Activated CD4-positive, alpha-beta T cell treated with anti-CD3 and anti-CD28 coated beads for 24 hours (primary cell): ENCODE measurements at places on chromosomes 11 and 22.

DNA sequence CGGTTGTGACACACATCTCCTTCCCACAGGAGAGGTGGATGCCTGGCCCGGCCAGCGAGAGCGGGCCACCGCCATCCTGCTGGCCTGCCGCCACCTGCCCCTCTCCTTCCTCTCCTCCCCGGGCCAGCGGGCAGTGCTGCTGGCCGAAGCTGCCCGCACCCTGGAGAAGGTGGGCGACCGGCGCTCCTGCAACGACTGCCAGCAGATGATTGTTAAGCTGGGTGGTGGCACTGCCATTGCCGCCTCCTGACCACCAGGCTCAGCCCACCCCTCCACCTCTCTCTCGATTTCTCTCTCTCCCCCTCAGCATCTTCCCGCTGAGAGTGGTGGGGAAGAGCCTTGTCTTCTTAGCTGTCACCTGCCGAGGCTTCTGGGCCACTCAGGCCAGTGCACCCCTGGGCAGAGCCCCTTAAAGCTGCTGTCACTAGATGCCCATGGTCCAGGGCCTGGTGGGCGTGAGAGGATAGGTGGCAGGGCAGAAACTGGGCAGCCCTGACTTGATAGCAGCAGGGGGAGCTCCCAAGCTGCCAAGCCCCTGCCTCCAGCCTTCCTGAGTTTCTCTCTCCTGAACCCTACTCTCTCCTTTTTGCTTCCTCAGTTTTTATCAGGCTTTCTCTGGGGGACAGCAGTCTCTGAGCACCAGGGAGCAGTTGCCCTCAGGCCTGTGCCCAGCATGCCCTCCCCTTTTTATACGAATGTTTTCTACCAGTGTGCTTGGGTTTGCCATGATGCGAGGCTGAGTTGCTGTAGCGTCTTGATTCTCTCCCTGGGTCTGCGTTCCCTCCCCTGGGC, 9.3 kb downstream of the SHISA8 start:
- no peak for DNase-seq

DNA sequence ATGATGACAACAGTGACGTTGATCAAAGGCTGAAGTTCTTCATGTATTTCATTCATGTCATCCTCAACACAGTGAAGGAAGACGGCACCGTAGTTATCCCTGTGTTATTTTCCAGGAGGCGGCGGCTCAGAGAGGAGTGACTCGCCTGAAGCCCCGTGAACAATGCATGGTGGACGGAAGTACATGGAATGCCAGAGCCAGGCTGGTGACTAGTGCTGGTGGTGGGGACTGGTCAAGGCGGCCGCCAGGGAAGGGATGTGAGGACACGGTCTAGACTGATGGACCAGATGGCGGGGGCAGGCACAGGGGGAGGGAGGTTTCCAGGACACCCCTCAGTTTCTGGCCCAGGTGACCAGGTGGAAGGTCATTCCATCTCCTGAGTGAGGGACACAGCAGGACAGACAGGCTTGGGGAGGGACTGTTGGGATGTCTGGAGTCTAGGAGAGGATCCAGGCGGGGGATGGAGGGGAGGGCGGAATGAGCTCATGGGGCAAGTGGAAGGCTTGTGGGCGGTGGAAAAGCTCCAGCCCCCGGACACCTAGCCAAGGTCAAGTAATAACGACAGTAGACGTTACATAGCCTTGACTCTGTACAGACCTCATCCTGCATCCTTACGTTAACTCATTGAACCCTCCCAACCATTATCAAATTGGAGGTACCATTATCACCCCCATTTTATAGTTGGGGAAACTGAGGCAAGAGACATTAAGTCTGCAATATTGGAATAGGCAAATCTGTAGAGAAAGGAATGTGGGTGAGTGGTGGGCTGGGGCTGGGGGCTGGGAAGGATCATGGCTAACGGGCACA, 16.0 kb upstream of the PICK1 start:
- no peak for DNase-seq

- no peak for DNase-seq
Observed at GRCh38 chr11:28584992-28585391, 476.8 kb downstream of the METTL15 start.

DNA sequence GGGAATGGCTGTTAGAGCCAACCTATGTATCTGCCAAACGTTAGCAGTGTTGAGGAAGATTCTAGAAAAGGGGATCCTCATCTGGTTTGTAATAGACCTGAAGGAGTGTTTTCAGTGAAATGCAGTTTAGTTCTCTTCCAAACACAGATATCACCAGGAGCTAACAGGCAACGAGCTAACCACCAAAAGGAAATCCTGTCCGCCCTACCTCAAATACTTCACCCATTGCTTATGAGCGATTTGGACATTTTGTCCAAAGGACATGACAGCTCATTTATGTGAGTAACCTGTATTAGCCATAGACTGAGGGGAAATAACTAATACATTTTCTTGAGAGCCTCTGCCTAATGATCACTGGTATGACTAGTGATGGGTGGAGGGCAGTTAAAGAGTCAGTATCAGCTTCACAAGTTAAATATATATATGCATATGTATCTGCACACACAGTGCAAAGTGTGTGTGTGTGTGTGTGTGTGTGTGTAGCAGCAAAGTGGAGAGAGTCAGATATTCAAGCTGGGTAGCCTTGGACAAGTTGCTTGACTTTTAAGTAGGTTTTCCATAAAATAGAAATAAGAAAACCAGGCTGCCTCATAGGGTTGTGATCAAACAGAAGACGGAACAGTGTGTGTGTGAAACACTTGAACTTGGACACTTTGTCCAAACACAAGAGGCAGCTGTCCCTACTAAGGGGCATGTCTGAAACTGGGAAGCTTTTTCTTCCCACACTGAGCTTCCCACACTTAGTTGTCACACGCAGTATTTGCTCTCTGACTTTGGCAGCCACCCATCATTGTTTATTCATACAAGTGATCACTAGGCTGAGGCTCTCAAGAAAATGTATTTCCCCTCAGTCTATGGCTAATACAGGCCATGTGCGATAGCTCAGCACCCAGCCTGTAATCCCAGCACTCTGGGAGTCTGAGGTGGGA, 940 bp upstream of the C11orf91 start:
- DNase-seq = no peak
